Stimulated activated naive CD4-positive, alpha-beta T cell (primary cell): ENCODE measurements at places on chromosomes 2 and 18.

- DNase-seq = no peak
These were observed 38.3 kb downstream of the MRPL33 start for GRCh38 chr2:27809761-27810241.

GRCh38 chr2:196873511-196873910, 53.0 kb downstream of the PGAP1 start:
- no peak for DNase-seq

DNA sequence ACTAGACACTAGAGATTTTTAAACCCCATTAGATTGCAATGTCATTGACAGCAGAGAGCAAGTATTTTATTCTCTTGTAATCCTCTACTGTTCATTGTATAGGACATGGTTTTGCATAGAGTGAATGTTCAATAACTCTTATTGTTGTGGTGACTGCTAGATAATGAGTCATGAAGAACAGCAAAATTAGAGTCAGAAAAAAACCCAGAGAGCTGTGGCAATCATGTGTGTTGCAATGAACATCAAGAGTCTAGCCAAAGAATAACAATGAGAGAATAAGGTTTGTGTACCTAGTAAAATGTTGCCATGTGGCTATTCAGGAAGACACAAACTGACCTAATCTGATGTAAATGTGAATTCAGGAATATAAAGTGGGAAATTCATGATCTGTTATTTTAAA, 684.0 kb downstream of the DSC3 start:
- no peak for DNase-seq

- no peak for DNase-seq
These were observed 53.3 kb downstream of the MEMO1 start for GRCh38 chr2:31957354-31958139.

GRCh38 chr2:214482728-214483127, 71.9 kb downstream of the VWC2L start:
- no peak for DNase-seq
